Fibroblast of lung (primary cell): ENCODE measurements at places on chromosomes 6 and 20. TPM values are rescaled to one million over a fixed set of nuclear protein-coding genes. Genes with fewer than 3 reads are reported as not detected.

The ARMH2 gene
- not detected in 2 replicates for total RNA-seq

The CYP24A1 gene
- 0.26 TPM in 1 of 2 replicates, not detected in the other for total RNA-seq

DNA sequence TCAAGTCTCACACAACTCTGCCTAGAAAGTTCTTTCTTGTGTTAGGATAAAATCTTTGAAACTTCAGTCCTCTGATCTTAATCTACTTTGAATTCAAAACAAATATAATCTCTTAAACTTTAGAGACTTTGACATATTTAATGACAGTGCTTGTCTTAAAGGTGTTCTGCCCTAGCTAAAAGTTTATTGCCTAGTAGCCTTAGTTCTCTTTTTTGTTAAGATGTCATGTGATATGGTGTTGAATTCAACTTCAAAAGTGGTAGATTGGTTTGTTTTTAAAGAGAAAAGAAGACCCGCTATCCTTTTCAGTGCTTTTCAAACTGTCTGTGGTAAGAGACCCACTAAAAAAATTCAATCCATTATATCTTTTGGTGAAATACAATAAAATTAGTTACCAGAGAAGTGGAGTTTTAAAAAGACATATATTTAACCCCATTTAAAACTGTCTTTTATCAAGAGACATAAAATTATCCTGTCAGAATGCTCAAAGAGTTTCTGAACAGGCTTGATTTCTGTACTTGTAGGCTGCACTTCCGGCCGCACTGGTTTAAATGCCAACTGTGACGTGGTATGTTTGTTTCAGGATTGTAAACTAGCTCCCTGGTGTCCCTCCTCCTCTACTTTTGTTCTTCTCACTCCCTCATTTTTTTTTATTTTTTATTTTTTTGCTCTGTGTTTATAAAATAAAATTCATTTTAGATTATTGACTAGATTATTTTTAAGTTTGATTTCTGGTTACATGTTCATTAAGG lies 76.5 kb downstream of the QKI start:
- DNase-seq, result peak; percentile 82

- DNase-seq, result no peak
These were observed 105.3 kb downstream of the CD24 start for GRCh38 chr6:106869203-106869602.

- no peak for DNase-seq
These were observed 396 bp downstream of the RNASET2 start for GRCh38 chr6:166955865-166956443.
